Stimulated activated CD4-positive, alpha-beta T cell treated with anti-CD3 and anti-CD28 coated beads, Interleukin-1b, Interleukin-23, amount 100 ng/mL, for 1 hour (primary cell): ENCODE measurements at places on chromosomes 3 and 15.

DNA sequence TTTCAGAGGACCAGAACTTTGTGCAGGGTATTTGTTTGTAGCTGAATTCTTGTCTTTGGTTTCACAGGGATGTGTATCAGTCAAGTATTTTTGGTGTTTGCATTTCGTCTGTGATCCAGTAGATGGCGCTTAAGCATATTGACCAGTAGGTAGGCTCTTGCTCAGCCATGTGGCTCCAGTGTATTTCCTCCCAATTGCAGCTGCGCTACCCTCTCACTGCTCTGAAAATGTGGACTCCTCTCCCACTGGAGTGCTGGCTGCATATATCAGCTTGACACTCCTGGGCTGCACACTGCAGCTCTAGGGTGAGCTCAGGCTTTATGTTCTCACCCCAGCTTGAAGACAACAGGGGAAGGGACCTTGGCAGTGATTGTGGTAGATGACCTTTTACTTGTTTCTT, 1264.3 kb upstream of the ALCAM start:
- no peak for DNase-seq

DNA sequence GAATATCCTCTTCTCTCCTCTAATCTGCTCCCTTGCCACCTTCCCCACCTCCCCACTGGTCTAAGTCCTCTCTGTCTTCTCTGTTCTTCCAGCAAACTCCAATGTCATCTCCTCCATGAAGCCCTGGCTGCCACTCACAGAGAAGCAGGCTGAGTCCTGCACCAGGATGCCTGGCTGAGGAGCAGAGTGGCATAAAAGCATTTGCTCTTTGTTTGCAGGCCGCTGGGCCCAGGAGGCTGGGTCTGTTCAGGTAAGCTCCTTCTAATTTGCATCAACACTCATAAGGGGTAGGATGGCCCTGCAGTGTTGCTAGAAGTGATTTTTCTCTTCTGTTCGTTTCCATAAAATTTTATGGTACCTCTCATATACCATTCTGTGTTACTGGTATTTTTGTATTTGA, 43.2 kb upstream of the KLHL25 start:
- DNase-seq: no peak

DNA sequence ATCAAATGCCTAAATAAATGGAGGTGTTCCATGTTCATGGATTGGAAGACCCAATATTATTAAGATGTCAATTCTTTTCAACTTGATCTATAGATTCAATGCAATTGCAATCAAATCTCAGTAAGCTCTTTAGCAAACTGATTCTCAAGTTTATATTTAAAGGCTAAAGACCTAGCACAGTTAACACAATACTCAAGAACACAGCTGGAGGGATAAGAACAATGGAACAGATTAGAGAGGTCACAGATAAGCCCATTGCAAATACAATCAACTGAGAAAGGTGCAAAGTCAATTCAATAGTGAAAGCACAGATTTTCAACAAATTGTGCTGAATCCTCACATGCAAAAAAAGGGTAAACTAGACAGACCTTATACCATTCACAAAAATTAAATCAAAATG, 198.9 kb downstream of the P3H2 start:
- DNase-seq: no peak

GRCh38 chr3:110528305-110529121, 543.1 kb upstream of the NECTIN3 start:
- no peak for DNase-seq

DNA sequence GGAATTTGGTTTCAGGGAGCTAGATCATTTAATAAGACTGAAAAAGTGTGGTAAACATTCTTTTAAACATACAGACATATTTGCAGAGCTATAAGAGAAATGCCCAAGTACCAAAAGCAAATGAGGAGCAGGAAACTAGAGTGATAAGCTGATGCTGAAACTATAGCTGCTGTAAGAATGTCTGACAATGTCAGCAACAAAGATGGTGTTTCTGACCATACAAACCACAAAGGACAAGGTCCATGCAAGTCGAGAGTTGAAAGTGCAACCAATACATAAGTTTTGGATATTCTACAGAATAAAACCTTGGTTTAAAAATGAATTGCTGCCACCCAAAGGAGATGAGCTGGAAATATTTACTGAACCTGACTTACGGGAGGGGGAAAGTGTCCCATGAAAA, 610.2 kb downstream of the TBL1XR1 start:
- no peak for DNase-seq

- DNase-seq: no peak
Observed at GRCh38 chr3:51434746-51435327, 43.8 kb downstream of the RBM15B start.

GRCh38 chr3:10396083-10396482, 75.2 kb upstream of the SEC13 start:
- DNase-seq: no peak

DNA sequence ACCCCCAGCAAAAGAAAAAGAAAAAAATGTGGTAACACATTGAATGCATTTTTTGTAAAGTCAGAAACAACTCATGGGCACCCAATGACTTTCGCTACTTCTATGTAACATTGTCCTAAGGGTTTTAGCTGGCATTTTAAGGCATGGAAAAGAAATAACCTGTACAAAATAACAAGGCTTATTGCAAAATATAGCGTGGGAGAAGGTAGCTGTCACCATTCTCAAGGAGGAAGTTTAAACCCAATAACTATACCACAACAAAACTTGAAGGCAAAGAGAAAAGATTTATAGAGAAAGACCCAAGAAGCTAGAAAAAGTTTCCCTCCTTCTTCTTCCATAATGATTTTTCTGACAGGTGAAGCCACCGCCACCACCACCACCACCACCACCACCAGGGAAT, 55.7 kb upstream of the ACP3 start:
- DNase-seq: no peak

DNA sequence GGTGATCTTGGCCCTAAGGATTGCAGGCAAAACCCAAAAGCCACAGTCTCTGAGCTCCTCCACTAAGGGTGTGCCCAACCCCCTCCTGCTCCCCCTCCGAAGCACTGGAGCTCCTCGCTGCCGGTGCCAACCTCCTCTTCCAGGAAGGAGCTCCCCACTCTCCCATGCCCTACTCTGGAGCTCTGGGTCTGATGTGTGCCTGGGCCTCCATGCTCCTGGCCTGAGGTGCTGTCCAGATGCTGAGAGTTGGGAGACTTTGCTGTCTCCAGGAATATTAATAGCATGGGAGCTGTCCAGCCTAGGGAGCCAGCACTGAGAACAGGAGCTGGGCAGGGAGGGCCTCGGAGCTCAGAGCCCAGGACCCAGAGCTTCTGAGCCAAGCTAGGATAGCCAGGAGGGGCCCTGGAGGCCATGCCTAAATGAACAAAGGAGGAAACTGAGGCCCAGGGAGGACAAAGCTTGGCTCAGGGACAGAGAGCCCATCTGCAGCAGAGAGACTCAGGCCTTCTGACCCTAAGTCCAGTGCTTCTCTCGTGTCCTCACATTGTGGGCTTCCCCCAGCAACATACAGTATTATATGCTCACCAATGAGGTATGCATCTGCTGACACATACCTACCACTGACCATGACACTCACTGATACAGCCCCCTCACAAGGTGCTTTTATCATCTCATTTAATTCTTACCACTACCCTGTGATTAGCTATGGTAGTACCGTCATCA, 36.9 kb upstream of the HERC1 start:
- no peak for DNase-seq

DNA sequence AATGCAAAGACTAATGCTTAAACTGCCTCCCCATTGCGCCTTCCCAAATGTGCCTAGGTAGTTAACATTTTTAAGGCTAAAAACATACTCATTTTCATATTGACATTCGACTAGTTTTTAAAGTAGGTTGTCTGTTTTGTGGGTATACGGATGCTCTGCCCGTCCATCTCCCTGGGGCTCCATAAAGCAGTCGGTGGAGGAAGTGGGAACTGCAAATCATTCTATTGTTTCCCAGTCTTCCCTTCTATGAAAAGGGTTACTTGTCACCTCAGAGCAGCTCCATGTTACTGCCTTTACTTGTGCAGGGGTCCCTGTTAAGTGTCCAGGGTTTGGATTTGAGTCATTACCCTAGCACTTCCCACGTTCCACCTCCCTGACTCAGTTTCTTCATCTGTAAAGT, 10.9 kb downstream of the CHCHD6 start:
- no peak for DNase-seq

DNA sequence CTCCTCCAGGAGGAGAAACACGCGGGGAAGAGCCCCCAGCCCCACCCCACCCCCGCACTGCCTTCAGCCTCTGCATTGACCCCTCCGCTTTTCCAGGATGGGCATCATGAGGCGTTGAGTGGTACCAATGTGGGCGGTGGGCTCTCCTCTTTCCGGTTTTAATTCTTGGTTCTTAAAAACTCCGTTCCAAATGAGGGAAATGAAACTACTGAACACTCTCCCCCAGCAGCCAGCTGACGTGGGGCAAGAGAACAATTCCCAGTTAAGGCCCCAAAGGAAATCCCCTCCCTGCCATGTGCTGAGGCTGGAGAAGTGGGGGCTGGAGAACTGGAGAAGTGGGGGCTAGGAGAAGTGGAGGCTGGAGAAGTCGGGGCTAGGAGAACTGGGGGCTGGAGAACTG, 5.3 kb upstream of the NRROS start:
- no peak for DNase-seq

DNA sequence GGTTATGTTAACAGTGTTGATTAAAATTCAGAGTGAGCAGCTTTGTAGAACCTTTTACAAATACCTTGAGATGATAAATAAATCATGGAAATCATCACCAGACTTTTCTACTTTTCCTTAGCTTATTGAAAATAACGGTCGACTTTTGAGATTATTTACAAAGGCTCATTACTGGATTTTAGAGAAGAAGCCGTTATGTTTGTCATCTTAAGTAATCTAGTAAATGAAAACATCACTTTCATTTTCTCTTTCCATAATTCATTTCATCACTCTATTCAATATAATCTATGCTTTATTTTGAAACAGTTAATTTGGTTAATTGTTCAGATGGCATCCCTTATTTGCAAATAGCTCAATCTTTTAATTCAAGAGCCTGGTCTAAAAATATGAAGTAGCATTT, 3.6 kb downstream of the PLCL2 start:
- DNase-seq: no peak

- no peak for DNase-seq
Observed at GRCh38 chr3:144756704-144757440, 785.2 kb downstream of the DIPK2A start.

DNA sequence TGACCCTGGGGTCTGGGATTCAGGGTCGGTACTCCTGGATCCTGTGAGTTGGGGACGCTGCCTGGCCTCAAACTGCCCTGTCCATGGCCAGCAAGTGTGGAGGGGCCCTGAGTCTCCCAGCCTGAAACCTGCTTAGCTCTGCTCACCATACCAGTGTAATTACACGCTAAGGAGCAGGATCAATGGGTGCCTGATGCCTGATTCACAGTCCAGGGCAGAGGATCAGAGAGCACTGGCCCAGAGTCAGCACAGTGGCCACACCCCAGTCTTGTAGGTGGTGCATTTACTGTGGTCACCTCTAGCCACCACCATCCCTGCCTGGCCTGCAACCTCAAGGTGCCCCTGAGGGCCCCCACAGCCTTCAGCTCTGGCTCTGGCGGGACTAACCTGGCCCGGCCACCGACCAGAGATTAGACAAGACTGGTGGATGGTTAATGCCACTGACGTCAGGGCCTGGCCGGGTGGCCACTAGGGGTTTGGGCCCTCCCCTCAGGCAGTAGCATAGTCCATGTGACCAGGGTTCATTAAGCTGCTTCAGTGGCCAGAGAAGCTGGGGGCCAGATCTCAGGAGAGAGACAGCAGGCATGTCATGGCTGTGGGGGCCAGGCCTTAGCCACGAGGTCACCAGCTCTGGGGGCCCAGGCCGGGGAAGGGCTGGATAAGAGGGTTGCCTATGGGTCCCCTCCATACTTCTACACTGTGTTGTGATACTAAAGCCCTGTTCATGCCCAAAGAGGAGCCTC, 3.3 kb upstream of the SLC38A3 start:
- no peak for DNase-seq

- DNase-seq: no peak
Observed at GRCh38 chr3:29525254-29525881, 244.5 kb downstream of the RBMS3 start.

- no peak for DNase-seq
Observed at GRCh38 chr3:48656841-48657281, 5.8 kb downstream of the CELSR3 start.

DNA sequence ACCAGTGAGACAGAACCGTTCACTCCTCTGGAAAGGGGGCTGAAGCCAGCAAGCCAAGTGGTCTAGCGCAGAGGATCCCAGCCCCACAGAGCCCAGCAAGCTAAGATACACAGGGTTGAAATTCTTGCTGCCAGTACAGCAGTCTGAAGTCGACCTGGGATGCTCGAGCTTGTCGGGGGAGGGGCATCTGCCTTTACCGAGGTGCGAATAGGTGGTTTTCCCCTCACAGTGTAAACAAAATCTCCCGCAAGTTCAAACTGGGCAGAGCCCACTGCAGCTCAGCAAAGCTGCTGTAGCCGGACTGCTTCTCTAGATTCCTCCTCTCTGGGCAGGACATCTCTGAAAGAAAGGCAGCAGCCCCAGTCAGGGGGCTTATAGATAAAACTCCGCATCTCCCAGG, 11.4 kb downstream of the CEP97 start:
- DNase-seq: no peak

GRCh38 chr3:56019490-56020146, 448.6 kb downstream of the ERC2 start:
- DNase-seq: no peak

DNA sequence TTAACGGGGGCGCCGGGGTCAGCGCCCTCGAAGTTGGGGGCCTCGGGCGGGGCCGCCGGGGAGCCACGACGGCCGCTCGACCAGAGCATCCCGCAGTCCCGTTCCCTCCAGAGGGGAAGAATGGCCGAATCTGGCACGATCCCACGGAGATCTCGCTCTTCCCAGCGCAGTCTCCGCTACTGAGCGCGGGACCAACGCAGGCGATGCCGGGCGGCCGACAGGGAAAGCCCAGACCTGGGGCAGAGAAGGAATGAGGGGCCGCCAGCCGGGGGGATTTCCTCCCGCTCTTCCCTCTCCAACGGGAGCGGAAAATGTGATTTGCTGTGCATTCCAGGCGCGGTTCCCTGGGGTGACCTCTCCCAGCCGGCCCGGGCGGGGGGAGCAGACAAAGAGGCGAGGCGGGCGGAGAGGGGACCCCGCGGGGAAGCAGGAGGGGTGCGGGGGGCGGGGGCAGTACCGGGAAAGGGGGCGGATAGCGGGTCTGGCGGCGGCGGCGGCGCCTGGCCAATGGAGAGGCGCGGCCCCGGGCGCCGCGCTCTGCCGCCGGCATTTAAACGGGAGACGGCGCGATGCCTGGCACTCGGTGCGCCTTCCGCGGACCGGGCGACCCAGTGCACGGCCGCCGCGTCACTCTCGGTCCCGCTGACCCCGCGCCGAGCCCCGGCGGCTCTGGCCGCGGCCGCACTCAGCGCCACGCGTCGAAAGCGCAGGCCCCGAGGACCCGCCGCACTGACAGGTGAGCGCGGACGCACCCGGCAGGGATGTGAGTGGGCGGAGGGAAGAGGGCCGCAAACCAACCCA, at the start of gene GREM1:
TSS of gene GREM1 (plus strand) at position 579 of the 801 bp plus-strand sequence. CDS start 12,687 bp downstream, outside the sequence.
- DNase-seq: no peak

DNA sequence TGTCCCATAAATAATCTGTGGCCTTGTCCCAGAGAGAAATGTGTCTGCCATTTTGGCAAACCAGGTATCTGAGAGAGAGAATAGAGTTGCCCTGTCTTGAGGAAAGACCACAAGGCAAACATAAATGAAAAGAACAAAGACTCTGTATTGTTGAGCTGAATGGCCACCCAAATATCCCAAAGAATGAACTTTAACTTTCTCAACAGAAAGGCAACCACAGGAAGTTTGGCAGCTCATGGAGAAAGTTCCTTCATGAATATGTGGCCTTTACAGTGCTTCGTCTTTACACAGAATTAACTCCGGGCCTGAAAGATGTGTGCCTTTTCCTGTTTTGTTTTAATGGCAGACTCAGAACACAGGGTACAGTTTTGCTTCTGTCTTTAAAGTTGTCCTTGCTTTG, 41.4 kb upstream of the THBS1 start:
- no peak for DNase-seq
